Neural crest cell (in vitro differentiated cells): ENCODE measurements at places on chromosomes 12 and 14. TPM values are rescaled to one million over a fixed set of nuclear protein-coding genes. Genes with fewer than 3 reads are reported as not detected.

Gene WSCD2
- total RNA-seq = 0.73 and 1.4 TPM in 2 replicates

DNA sequence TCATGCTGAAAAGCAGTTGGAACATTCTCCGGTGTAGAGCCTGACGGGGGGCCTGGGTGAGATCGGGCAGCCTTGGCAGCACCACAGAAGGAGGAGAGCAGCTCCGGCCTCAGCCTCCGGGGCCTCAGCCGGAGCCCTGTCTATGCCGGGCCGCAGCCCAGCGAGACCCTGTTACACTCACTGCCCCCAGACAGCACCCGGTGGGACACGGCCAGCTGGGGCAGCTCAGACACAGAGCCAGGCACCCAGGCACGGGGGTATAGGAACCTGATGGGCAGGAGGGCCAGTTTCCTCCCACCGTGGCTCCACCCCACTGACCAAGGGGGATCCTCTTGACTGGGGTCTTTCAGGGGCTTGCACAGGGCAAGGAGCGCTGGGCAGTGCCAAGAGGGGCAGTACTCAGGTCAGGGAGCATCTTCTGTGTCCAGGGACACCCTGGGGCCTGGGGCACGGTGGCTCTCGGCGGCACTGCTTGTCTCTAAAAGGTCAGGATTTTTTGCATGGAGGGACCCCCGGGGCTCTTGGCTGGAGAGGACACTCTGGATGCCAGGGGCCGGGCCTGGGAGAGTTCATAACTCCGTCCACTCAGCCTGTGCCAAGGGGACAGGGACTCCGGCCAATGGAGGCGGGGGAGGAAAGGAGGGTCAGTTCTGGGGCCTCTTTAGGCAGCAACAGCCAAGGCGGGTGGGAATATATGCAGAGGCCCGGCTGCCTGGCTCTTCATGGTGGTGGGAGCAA is 9.4 kb downstream of the INF2 start:
- H3K36me3 ChIP-seq = no peaks in the 10 kb centered on the region
- H3K4me1 ChIP-seq = peaks cover 12% of the 10 kb centered on the region
- H3K27me3 ChIP-seq = no peaks in the 10 kb centered on the region
- no peak overlapping the region for H3K4me3 ChIP-seq
- H3K27ac ChIP-seq = no peak overlapping the region

GRCh38 chr14:59998564-59998963 is 78.6 kb downstream of the LRRC9 start:
- H3K27ac ChIP-seq = no peak overlapping the region
- H3K36me3 ChIP-seq = no peaks in the 10 kb centered on the region
- DNase-seq = no peak
- H3K4me3 ChIP-seq = no peak overlapping the region

DNA sequence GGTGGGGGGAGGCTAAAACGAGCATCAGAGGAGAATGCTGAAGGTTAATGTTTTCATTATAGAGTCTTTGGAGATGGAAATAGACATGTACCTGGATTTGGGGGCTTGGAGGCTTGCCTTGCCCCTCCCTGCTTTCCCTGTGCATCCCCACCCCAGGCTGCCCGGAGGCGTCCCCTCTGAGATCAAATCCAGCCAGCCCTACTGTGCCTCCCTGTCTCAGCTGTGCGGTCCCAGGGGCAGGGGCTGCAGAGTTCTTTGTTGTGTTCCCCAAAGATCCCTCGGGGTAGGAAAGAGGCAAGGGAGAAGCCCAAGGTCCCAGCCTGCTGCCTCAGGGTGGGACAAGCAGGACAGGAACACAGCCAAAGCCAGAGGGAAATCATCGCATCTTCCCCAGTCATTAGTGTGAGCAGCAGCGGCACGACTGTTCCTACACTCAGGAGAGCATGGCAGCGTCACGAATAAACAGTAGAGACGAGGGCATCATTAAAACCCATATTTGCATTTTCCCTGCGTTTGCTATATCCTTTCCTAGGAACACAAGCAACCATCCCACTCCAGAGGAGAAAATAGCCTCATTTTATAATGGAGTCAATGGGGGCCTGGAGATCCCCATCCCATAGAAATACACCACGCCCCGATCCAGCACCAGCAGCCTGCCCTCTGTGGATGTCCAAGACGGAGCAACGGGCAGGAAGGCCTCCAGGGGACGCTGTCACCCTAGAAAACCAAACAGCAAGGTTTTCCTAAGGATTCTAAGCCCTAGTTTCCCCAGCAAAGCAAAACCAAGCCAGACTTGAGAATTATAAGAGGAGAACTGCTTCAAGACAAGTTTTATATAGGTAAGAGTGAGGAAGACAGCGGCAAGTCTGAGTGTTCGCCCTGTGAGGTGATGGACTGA is 32.4 kb downstream of the ANO2 start:
- H3K36me3 ChIP-seq = no peaks in the 10 kb centered on the region
- H3K4me1 ChIP-seq = no peaks in the 10 kb centered on the region
- peak; percentile 22 for DNase-seq
- no peak overlapping the region for H3K27ac ChIP-seq

GRCh38 chr12:40106202-40106533 is 287 bp upstream of the SLC2A13 start:
- no peaks in the 10 kb centered on the region for H3K27me3 ChIP-seq
- peaks cover 41% of the 10 kb centered on the region for H3K4me1 ChIP-seq
- H3K4me3 ChIP-seq = peak overlapping the region; percentile 90
- DNase-seq = no peak
- no peaks in the 10 kb centered on the region for H3K36me3 ChIP-seq

GRCh38 chr14:56810836-56811592 is 735 bp upstream of the OTX2 start:
- H3K36me3 ChIP-seq = peaks cover 3% of the 10 kb centered on the region
- DNase-seq = no peak
- H3K27ac ChIP-seq = no peak overlapping the region
- H3K4me1 ChIP-seq = peaks cover 12% of the 10 kb centered on the region

DNA sequence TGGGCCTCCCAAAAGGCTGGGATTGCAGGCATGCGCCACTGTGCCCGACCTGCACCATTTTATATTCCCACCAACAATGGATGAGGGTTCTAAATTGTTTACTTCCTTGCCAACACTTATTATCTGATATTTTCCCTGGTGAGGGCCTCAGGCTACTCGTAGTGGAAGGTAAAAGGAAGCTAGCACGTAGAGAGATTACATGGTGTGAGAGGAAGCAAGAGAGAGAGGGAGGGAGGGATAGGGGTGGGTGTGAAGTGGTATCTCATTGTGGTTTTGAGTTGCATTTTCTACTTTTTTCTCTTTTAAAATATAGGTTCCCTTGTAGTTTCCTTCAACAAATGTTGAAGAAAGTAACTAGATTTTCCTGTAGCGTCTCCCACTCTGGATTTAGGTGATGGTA is 30.9 kb downstream of the MYO1H start:
- no peaks in the 10 kb centered on the region for H3K4me1 ChIP-seq
- H3K4me3 ChIP-seq = no peak overlapping the region
- H3K27me3 ChIP-seq = peaks cover 60% of the 10 kb centered on the region
- H3K36me3 ChIP-seq = no peaks in the 10 kb centered on the region
- no peak overlapping the region for H3K27ac ChIP-seq

DNA sequence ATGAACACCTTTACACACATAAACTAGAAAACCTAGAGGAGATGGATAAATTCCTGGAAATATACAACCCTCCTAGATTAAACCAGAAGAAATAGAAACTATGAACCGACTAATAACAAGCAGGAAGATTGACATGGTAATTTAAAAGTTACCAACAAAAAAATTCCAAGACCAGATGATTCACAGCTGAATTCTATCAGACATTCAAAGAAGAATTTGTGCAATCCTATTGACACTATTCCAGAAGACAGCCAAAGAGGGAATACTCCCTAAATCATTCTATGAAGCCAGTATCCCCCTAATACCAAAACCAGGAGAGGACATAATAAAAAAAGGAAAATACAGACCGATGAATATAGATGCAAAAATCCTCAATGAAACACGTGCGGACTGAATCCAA is 102.6 kb upstream of the KRR1 start:
- H3K27ac ChIP-seq = no peak overlapping the region
- H3K4me1 ChIP-seq = no peaks in the 10 kb centered on the region
- no peaks in the 10 kb centered on the region for H3K27me3 ChIP-seq
- H3K4me3 ChIP-seq = no peak overlapping the region
- peaks cover 15% of the 10 kb centered on the region for H3K36me3 ChIP-seq
- no peak for DNase-seq

- no peak overlapping the region for H3K4me3 ChIP-seq
- H3K4me1 ChIP-seq = peaks cover 21% of the 10 kb centered on the region
- H3K27ac ChIP-seq = no peak overlapping the region
- no peaks in the 10 kb centered on the region for H3K36me3 ChIP-seq
Observed at GRCh38 chr12:108629151-108629550, 4.5 kb downstream of the SELPLG start.

DNA sequence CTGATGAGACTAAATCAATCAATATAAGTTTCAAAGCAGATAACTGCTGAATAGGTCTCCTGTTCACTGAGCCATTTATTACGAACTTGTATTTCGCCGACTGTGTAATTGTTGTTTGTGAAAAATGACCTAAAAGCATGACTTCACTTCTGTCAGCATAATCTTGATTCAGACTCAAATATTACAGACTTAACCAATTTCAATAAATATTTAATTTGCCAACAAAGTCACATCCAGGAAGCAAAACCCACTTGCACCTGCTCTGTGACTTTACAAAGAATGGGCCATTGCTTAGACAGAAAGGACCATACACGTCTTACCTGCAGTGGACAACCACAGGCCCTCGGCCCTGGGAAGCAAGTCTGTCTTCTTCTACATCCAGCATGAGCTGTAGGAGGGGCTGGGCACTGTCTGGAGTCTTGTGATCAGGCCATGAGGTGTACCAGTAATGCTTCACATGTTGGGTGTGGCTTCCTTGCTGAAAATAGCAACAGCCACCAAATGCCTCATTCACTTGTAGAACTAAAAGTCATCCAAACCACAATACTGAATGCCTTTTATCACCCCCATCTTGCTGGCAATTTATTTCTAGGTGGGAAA is 23.5 kb upstream of the PTPRB start:
- peaks cover 12% of the 10 kb centered on the region for H3K4me1 ChIP-seq
- H3K36me3 ChIP-seq = no peaks in the 10 kb centered on the region
- no peak overlapping the region for H3K4me3 ChIP-seq
- DNase-seq = no peak
- no peaks in the 10 kb centered on the region for H3K27me3 ChIP-seq

DNA sequence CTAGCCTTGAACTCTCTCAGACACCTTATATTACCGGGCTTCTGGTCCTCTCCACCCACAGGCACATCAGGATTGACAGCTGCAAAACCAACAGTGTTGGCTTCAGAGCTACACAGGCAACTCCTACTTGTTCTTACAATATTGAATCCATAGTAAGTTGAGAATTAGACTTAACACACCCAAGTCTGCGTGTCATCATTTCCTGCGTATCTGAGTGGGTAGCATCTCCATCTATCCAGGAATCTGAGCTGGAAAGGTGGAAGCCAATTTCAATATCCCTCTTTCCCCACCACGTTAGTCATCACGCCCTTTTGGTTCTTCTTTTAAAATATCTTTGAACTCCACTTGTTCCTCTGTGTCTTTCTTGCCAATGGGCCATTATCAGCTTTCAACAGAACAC is 37.2 kb downstream of the NRXN3 start:
- no peak overlapping the region for H3K4me3 ChIP-seq
- peaks cover 5% of the 10 kb centered on the region for H3K27me3 ChIP-seq
- no peaks in the 10 kb centered on the region for H3K4me1 ChIP-seq
- no peak for DNase-seq
